SK-N-DZ (cell line): ENCODE measurements at places on chromosomes 4 and X.
A peak's percentile ranks its signal among the peaks of the same experiment; 100 is the strongest.

- no peak for DNase-seq
These were observed 10.9 kb downstream of the GAB1 start for GRCh38 chr4:143347484-143348111.

GRCh38 chrX:9352694-9353411 is 112.0 kb upstream of the TBL1X start:
- DNase-seq: no peak

- no peak for DNase-seq
These were observed 2.2 kb downstream of the IDUA start for GRCh38 chr4:988726-989721.

- no peak for DNase-seq
These were observed 1630.3 kb downstream of the RPA4 start for GRCh38 chrX:98514032-98514431.

DNA sequence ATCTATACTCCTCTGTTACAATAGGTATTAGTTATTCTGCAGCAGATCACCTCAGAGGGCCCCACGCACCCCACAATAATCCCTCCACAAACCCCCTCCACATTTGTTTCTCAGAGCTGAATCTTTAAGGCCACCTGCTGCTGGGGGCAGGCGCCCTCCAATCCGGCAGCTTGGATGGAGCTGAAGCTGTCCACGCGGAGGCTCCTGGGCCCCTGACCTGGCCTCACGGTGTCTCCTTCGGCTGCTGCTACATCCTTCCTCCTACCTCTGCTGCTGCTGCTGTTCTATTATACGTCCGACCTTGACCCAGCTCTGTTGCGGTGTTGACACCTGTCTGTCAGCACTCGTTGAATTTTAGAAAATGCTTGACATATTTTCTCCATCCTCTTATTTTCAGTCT is 430.2 kb upstream of the ZFP42 start:
- no peak for DNase-seq

- DNase-seq: peak; percentile 15
These were observed 11.4 kb downstream of the ANK2 start for GRCh38 chr4:113060853-113061252.

- DNase-seq: no peak
These were observed 74.8 kb downstream of the FREM3 start for GRCh38 chr4:143625632-143626031.

DNA sequence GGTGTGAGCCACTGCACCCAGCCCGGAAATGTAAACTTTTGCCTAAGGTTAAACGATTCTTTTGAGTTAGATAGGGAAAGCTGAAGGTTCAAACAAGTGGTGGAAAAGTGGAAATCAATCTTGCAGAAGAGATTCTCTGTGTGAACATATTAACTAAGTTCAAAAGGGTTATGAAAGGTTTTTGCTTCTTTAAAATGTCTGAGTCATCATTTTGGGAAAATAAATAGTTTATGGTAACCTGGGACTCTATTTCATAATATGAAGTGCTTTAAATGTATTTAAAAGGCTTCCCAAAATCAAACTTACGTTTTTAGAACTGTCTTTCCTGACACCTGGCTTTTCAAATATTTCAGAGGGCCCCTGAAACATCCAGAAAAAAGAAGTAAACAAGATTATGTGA is 73.6 kb upstream of the MID1IP1 start:
- DNase-seq: no peak

GRCh38 chr4:54016504-54016903 is 47.9 kb downstream of the CHIC2 start:
- no peak for DNase-seq

GRCh38 chr4:186472948-186473347 is 82.4 kb downstream of the MTNR1A start:
- DNase-seq: peak; percentile 40
